ENCODE measurements at places on chromosomes 13 and 19.

DNA sequence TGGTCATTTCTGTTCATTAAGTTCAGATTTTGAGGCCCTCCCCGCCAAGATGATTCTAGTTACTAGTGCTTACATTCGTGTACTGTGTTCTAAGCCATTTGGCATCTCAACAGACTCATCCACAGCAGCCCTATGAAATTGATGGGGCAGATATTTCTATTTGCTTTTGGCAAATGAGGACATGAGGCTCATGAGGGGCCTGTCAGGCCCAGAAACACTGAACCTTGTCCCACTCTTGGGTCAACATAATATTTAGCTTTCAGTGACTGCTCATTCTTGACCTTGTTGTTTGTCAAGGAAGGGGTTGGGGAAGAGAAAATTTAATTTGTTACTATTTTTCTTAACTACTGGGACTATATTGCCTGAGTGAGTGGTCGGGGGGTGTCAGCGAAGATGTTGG is 92.3 kb upstream of the RNF113B start:
- ATAC-seq = no peak

DNA sequence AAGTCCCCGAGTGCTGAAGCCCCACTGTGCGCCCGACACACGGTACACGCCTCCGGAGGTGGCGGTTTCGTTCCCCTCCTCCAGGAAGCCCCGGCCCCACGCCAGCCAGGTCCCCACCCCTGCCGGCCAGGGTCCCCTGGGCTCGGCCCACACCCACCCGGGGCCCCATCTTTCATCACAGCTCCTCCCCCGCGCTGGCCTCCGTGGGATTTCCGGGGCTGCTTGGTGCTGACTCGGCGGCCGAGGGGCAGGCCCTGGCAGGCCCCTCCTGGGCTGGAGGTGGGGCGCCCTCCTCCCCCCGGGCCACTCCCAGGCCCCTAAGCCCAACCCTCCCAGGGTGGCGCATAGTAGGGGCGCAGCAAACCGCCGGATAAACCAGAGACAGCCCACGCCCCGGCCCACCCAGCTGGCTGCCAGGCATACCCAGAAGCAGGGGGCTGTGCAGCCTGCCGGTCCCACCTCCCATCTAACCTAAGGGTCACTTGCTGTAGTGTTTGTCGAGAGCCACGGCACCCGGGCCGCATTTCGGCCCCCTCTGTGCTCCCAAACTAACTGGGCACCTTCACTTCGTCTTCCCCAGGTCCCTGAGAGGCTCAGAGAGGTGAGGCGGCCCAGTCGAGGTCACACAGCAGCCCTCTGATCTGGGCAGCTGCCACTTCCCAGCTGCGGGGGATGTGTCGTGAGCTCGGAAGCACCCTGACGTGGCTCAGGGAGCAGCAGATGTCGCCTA is 6.6 kb downstream of the ZBTB7A start:
- ATAC-seq = peak; percentile 40

DNA sequence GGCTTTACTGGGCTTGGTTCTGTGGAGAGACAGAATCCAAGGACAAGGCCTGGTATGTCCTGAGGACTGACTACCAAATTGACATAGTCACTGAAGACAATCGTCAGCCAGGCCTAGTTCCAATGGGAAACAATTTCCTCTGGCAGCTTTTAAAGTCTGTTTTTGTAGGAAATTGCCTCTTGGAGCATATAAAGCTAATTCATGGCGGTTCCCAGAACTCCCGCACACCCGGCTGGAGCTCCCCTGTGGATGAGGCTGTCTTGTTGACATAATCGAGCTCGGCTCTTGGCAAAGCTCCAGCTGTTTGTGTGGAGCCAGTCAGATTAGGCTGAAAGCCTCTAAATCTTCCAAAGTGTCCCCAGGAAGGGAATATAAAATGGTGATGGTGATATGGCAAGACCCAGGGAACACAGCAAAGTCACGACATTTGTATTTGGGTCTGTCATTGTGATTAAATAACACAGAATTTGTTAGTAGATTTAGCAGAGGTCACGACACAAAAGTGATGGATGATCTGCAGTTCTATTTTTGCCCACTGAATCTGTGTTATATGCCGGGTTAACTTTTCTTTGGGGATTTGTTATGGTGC is 395.0 kb downstream of the PCDH9 start:
- no peak for ATAC-seq

DNA sequence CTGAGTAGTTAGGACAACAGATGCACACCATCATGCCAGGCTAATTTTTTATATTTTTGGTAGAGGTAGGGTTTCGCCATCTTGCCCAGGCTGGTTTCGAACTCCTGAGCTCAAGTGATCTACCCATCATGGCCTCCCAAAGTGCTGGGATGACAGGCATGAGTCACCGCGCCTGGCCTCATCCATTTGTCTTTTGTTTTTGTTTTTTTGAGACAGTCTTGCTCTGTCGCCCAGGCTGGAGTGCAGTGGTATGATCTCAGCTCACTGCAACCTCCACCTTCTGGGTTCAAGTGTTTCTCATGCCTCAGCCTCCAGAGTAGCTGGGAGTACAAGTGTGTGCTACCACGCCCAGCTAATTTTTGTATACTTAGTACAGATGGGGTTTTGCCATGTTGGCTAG is 57.0 kb downstream of the DNM2 start:
- no peak for ATAC-seq

DNA sequence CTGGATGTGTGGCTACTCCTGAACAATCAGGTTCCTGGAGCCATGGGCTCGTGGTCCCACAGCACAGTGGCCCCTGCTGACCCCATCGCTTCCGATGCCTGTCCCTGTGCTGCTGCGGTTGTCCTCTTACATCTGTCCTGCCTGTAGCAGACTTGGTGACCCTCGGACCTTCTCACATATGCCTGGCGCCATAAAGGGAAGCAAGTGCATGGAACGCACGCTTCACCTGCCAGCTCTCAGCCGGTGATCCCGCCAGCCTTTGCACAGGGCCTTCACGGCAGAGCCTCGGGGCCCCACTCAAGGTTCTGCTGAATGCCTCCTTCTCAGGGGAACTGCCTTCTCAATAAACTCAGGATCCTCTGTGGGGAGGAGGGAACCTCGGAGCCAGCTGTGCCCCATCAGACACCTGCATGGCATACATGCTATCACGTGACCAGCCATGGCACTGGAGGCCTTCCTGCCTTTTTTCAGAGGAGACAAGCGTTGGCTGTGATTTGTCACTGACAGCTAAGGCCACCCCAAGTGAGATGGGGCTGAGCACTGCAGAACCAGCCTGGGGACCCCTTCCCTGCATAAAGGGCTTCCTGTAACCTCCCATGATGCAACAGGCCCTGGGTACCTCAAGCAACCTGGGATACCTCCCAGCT is 24.3 kb downstream of the PEPD start:
- ATAC-seq = no peak

GRCh38 chr13:53638040-53638439 is 609.4 kb downstream of the OLFM4 start:
- no peak for ATAC-seq

DNA sequence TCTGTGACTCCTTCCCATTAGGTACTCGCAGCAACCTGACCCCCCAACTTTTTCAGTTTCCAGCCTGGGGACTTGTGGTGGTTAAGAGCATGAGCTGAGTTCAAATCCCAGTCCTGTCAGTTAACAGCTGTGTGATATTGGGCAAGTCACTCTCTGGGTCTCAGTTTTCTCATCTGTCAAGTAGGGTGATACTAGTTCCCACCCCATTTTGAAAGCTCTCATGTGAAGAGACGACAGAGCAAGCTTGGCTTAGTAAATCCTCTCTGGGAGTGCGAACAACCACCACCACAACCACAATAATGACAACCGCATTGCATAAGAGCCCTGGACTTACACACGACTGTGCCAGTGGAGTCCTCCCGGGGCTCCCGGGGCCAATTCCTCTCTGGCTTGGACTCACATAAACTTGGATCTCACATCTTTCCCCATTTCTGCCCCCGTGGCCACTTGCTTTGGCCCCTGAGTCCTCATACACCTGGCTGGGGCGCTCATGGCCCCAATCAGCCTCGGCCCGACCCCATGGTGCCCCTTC is 454 bp downstream of the BLVRB start:
- ATAC-seq = no peak

DNA sequence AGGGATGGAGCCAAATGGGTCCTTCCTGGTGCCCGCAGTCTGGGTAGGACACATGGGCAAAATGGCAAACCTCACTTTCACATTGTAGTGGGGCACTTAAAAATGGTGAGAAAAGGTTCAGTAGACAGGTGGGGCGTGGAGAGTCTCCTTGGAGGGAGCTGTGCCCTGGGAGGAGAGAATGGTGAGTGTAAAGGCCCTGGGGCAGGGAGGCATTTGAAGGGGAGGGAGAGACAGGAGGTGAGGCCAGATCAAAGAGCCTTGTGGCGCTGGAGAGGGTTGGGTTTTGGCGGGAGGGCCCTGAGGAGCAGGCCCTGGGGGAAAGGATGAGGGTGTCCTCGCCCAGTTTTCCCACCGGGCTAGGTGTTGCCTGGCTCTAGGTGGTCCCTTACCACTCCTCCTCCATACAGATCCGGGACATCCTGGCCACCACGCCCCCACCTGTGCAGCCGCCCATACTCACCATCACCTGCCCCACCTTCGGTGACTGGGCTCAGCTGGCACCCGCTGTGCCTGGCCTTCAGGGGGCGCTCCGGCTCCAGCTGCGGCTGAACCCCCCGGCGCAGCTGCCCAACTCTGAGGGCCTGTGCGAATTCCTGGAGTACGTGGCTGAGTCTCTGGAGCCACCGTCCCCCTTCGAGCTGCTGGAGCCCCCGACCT is 6.3 kb downstream of the MAP1S start:
- no peak for ATAC-seq

GRCh38 chr19:57656346-57656745 is 12.4 kb upstream of the ZSCAN4 start:
- ATAC-seq = no peak

DNA sequence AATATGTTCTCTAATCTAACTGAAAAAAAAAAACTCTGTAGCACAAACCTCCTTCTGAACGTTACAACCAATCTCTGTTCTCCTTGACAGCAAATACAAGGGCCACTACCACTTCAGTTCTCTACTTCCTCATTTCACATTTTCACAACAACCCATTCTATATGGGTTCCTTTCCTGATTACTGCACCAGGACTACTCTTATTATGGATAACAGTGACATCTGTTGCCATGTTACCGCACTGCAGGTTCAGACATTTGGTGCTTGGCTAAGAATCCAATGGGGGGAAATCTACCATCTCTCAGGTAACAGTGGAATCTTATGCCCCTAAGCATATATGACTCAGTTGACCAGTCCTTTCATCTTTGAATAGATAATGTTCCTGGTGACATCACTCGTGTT is 11.6 kb upstream of the FPR3 start:
- ATAC-seq = no peak

- ATAC-seq = no peak
Measured at GRCh38 chr19:49120325-49120683, 960 bp downstream of the PPFIA3 start.

GRCh38 chr13:72149701-72150100 is 282.7 kb upstream of the DACH1 start:
- ATAC-seq = no peak

DNA sequence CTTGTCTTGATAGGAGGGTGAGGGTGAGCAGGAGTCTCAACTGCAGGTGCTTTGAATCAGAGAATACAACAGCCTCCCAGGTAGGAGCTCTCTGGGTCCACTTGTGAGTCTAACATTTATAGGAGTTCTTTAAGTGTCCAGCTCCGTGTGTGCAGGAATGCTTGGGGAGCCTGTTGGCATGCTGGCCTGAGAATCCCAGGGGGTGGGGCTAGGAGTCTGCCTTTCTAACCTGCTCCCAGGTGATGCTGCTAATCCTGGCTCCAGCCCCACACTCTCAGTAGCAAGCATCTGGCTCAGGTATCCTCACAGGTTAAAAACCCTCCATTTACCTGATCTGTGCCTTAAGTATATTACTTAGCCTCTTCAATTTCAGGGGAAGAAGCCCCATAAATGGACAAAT is 368.9 kb downstream of the RBM26 start:
- ATAC-seq = no peak

GRCh38 chr13:29573190-29573589 is 22.3 kb downstream of the SLC7A1 start:
- no peak for ATAC-seq

GRCh38 chr13:53920916-53921315 is 892.3 kb downstream of the OLFM4 start:
- no peak for ATAC-seq

GRCh38 chr13:49524740-49525501 is 29.2 kb downstream of the PHF11 start:
- ATAC-seq = no peak

GRCh38 chr13:43146400-43146799 is 123.0 kb downstream of the DNAJC15 start:
- ATAC-seq = no peak

DNA sequence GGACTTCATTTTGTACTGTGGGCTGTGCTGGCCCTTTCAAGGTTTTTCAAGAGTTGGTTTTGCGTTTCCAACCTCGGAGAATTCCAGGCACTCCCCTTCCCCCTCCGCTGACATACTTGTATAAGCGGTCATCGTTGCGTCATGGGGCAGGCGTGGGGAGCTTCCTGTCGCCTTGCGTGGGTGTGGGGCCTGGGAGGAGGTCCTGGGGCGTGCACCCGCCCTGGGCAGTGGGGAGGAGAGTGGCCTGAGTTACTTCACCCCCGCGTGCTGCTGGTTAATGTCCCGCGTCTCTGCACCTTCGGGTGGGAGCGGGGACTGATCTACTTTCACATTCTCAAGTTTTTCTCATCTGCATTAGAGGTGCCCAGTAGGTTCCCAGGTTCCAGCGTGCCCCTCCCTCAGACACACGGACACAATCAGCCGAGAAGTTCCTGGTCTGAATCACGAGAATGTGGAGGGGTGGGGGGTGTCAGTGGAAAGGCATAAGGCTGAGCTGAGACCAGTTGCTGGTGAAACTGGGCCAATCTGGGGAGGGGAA is 4.1 kb downstream of the IER2 start:
- no peak for ATAC-seq
